ENCODE measurements at places on chromosomes 13 and 19.

GRCh38 chr19:37983916-37984315, 76.9 kb downstream of the SIPA1L3 start:
- DNase-seq = no peak

DNA sequence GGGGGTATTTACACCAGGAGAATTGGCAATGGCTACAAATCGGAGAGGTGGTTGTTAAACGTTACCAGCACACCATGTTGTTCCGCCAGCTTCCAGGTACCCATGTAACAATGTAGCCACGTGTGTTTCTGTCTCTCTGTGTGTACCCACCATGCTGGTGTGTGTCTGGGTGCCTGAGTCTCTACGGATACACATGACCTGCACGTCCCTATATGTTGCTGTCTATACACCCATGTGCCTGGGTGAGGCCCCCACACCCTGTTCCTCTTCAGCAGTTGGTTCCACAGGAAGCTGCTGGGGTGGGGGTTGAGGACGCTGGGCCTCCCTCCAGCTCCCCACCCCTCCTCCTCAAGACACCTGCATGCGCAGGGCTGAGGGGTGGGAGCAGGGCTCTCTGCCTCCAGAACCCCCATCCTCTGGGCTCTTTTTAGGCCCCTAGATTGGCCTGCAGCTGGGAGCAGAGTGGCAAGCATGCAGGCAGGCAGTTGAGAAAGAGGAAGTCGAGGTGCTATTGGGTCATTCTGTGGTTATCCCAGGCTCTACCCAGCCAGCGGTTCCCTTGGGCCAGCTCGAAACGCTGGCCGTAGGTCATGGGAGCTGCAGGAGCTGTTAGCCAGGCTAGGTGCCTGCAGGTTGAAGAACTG, at the start of gene ARHGEF18:
Gene ARHGEF18, plus strand, starts transcription at position 351 of the 644 bp plus-strand sequence. CDS start 13,954 bp downstream, outside the sequence.
- no peak for DNase-seq

GRCh38 chr19:54147676-54148075, 10.1 kb downstream of the CNOT3 start:
- no peak for DNase-seq

GRCh38 chr13:48125794-48126228, 30.9 kb upstream of the MED4 start:
- DNase-seq = no peak

GRCh38 chr19:33279430-33280350, 22.6 kb downstream of the CEBPA start:
- no peak for DNase-seq

DNA sequence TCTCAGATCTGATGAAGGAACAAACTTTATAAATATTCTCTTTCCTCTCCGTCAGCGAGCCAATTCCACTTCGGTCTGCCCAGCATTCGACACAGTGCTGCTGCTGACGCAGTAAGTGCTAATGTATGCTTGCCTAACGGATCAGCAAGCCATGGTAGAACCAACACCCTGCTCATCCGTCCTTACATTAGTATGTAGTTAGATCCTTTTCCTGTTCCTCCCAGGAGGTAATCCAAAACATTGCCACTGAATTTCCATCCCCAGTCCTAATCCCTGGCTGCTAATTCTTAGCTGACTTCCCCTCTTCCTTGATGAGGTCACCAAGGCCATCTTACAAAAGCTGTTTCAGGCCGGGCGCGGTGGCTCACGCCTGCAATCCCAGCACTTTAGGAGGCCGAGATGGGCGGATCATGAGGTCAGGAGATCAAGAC, 88.0 kb downstream of the STARD13 start:
- DNase-seq = no peak

DNA sequence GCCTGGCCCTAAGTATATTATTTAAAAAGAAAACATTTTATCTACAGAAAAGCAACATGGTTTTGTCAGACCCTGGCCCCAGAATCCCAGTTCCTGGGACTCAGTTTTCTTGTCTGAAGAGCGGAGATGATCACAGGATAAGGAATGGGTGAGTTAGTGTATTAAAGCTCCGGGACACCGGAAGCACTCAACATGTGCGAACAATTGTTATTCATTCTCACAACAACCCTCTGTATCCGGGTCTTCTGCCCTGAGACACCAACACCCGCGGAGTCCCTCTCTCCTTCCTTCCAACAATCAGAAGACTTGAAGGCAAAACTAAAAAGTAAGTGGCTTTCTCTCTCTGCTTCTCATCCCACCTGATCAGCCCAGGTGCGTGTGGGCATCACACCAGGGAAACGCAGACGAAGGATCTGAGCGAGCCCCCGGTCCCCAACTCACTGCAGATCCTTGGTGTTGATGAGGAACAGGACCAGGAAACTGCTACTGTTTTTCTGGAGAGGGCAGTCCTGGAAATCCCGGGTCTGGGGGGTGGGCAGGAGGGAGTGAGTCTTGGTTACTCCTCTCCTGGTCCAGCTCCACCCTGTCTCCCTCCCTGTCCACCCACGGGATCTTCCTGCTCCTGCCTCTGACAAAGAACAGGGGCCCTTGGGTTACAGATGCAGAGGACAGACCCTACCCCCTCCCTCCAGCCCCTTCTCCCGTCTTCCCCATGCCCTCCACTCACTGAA, 2.0 kb downstream of the GPR108 start:
- DNase-seq = peak; percentile 44

DNA sequence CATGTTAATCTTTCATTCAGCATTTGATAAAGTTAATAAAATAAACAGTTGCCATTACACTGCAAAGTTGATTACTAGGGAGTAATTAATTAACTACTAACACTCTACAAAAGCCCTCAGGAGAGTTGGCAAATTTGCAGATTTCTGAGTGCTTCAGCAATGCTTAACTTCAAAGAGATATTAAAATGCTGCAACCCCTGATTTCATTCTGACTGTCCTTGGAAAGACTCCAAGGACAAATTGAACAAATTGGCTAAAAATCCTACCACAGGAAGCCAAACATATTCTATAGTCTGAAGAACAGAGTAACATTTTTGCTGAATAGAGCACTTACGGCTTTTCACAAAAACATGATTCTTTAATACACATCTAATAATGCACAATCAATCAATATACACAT, 1543.0 kb downstream of the SLITRK5 start:
- DNase-seq = no peak

DNA sequence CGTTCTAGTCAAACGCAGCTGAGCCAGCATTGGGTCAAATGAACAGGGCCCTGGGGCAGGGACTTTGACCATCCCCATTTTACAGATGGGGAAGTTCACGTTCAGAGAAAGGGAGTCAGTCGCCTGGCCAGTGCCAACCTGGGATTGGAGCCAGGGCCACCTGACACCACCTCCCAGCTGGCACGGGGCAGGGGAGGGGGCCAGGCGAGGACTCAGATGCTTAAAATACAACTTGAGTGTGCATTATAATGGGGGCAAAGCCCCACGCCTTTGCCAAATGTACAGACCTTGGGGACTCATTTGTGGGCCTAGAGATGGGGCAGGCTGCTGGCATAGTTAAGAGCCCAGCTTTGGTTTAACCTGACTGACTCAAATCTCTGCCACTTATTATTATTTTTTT, 14.6 kb downstream of the PRR12 start:
- DNase-seq = no peak

DNA sequence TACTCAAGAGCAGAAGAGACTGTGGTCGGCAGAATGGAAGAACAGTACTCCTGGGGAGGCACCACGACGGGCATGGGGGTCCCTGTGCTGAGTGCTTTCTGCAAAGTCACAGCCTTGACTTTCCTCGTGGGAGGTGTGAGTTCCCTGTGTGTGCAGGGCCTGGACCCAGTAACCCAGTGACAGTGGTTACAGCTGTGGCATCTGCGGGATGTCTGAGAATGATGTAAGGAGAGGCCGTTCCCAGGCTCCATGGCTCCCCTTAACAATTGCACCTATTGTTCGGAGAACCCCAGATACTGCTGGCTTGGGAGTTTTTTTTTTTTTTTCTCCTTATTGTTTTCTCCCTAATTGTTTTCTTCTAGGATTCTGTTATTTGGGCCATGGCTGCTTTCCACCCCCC, 5.1 kb upstream of the NANOS2 start:
- no peak for DNase-seq

- DNase-seq = no peak
Measured at GRCh38 chr13:51816604-51817249, 12.8 kb upstream of the DHRS12 start.

- DNase-seq = peak; percentile 77
Measured at GRCh38 chr13:61728471-61728870, 312.8 kb upstream of the PCDH20 start.

- DNase-seq = no peak
Measured at GRCh38 chr19:49853852-49854377, 3.0 kb downstream of the PTOV1 start.

DNA sequence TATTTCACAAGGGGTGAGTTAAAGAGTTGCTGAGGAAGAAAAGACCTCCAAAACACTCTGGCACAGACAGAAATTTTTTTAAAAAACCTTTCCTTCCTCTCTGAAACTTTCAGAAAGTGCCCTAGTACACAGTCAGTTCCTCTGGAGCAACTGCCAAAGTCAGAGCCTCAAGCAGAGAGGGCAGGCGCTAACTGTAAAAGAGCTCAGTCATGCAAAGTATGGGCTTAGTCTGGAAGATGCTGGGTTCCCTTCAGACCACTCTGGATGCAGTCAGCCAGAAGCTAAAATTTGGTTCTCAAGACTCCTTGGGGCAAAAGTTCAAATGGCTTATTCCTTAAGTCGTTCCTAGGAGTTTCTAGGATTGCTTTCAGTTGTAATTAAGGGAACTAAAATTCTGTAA, 671.6 kb downstream of the PCDH9 start:
- no peak for DNase-seq

- peak; percentile 75 for DNase-seq
Measured at GRCh38 chr19:45403781-45404556, 900 bp downstream of the PPP1R13L start.

- peak; percentile 91 for DNase-seq
Measured at GRCh38 chr13:66532146-66532545, 698.0 kb downstream of the PCDH9 start.

GRCh38 chr13:112234131-112234875, 141.9 kb upstream of the SPACA7 start:
- DNase-seq = no peak

DNA sequence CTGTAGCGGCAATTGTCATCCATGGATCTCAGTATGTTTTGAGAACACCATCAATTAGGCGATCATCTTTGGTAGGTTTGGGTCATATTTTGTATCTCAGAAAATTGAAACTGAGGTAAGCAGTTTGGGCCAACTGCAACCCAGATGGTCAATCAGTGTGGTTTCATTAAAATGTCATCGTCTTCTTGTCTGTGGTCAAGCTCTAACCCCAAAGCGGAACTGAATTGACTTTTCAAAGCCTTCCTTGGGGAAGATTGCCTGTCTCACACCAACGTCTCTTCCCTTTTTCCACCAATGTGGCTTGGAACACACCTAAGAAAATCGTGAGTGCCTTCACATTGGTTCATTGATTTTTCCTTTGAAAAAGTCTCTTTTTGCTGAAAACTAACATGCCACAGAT, 56.3 kb upstream of the UBAC2 start:
- DNase-seq = no peak

DNA sequence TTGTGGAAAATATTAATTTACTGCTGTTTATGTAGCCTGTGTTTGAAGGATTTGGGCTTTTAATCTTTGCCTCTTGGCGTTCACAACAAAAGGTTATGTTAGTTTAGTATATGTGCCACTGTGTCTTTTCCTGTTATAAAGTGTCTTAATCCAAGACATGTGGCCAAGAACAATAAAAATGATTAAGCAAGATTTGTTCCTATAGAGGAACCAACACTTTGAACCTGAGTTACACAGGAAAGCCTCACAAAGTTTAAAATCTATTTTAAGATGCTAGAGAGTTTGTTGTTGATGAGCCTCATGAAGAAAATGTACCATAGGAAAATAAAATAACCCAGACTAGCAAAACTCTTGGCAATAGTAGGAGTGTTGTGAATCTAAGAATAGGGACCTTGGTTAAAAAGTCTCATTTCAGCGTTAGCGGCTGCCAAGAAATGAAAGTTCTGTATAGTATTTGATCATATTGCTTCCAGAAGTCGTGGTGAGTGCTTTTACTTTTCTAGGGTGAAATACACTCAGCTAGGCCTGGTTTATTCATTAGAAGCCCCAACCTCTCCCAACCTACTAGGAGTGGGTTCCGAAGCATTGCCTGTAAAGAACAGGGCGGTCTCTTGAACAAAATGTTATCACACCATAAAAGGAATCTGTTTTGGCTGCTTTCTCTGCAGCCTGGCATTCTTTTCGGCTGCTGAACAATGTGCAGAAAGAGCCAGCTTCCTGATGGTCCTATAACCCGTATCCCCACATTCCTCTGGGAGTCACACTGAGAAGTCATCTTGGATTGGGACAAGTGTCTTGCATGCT, 102.6 kb downstream of the LRCH1 start:
- DNase-seq = peak; percentile 73

DNA sequence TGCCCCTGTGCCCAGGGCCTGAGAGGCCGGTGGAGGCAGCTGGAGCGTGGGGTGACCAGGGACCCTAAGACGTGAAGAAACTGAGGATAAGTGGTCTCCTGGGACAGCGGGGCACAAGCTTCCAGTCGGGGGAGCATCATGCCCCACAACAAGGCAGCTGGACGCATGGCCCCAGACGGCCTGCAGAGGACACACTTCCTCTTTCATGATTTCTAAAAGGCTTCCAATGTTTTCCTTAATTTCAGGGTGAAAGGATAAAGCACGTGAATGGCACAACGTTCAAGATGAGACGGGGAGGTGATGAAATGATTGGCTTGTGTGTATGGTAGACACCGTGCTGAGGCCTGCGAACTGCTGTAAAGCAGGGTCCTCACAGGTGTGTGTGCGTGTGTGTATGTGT, 20.2 kb upstream of the MYDGF start:
- no peak for DNase-seq

DNA sequence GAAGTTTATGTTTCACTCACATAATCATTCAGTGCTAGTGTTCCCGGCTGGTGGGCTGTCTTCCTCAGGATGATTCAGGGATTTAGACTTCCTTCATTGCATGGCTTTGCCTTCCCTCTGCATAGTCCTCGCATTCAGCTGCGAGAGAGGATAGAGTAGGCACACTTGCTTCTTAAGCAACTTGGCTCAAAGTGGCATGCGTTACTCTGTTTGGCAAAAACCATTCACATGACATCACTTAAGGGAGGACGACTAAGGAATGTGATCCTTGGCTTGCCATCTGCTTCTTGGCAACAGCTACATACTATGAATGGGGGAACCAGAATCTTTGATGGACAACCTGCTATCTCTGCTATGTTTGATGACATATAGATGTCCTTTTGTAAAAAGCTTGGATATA, 359.3 kb downstream of the TDRD3 start:
- no peak for DNase-seq

- DNase-seq = peak; percentile 33
Measured at GRCh38 chr13:75675421-75675820, 39.3 kb downstream of the LMO7 start.
